Putamen (tissue), 1 donor: ENCODE measurements at places on chromosomes 13 and 19.

DNA sequence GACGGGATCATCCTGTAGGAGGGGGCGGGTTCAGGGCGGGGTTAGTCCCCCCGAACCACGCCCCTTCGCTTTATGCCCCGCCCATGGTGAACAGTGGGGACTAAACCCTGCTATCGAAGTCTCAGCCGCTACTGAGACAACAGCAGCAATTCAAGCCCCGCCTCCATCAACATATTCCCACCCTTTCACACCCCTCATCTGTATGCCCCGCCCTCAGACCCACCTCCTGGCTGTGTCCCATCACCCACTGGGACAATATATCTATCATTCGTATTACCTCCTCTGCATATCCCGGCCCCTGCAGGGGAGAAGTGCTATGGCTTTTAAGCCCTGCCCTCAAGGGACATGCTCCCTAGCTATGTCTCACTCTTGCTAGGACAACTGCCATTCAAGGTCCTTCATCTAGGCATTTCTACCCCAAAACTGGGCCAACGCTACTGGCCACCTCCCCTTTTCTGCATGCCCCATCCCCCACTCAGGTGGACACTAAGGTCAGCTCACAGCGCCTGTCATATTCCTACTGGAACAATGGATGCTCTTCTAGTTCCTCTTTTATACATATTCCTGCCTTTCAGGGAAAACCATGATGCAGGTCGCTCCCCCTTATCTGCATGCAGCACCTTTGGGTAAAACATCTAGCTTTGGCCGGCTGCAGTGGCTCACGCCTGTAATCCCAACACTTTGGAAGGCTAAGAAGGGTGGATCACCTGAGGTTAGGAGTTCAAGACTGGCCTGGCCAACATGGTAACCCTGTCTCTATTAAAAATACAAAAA, 11.9 kb downstream of the LRFN1 start:
- DNase-seq = no peak

- no peak for DNase-seq
These were observed 145.2 kb upstream of the KLHL1 start for GRCh38 chr13:70253411-70253810.

DNA sequence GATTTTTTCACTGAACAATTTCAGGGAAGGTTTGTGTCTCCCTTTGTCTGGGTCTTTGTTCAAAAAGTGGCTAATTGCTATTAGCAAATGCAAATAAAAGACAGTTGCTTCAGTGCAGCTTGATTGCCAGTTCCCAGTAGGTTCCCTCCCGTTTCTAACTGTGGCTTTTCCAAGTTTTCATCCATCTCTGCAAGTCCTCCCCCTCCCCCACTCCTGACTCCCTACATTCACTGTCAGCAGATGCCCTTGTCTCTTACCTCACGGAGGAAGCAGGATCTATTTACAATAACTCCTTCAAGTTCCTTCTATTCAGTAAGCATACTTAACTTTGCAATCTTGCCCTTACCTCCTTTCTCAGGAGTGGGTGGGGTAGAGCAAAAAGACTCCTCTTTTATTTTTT, 55.4 kb upstream of the SCEL start:
- no peak for DNase-seq

- no peak for DNase-seq
These were observed 238 bp downstream of the ZNF260 start for GRCh38 chr19:36527873-36528193.

- DNase-seq = no peak
These were observed 4.5 kb upstream of the IL12RB1 start for GRCh38 chr19:18091217-18091608.

- peak; percentile 52 for DNase-seq
These were observed 17.1 kb upstream of the GPC5 start for GRCh38 chr13:91381371-91381770.

GRCh38 chr13:31528176-31528575, 211.2 kb upstream of the RXFP2 start:
- no peak for DNase-seq
